ENCODE measurements at places on chromosomes 6 and 20.
A peak's percentile ranks its signal among the peaks of the same experiment; 100 is the strongest.

GRCh38 chr20:62908971-62909791, 17.1 kb downstream of the DIDO1 start:
- H3K4me1 ChIP-seq: no peaks in the 10 kb centered on the region
- no peak overlapping the region for H3K27ac ChIP-seq
- H3K36me3 ChIP-seq: peaks cover 98% of the 10 kb centered on the region
- DNase-seq: no peak

- no peak overlapping the region for H3K27ac ChIP-seq
- no peaks in the 10 kb centered on the region for H3K36me3 ChIP-seq
- H3K4me3 ChIP-seq: no peak overlapping the region
- H3K4me1 ChIP-seq: no peaks in the 10 kb centered on the region
Observed at GRCh38 chr6:55980627-55981211, 105.3 kb upstream of the BMP5 start.

GRCh38 chr6:38498805-38499445, 140.8 kb downstream of the BTBD9 start:
- no peak overlapping the region for H3K27ac ChIP-seq
- H3K4me1 ChIP-seq: peaks cover 4% of the 10 kb centered on the region
- no peaks in the 10 kb centered on the region for H3K27me3 ChIP-seq

DNA sequence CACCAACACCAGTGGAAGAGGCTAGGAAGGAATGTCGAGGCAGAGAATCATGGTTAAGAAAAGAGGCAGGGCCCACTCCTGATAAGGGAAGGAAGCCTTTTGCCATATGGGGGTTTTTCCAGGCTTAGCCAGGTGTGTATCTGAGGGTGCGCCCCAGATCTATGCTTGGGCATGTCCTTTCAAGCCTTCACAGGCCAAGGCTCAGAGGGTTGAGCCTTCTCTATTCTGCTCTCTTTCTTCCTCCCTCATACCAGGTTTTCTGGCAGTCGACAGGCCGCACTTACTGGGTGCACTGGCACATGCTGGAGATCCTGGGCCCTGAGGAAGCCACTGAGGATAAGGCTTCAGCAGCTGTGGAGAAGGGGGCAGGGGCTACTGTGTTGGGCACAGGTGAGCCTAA, 4.7 kb downstream of the CUL9 start:
- H3K36me3 ChIP-seq: peaks cover 49% of the 10 kb centered on the region
- no peaks in the 10 kb centered on the region for H3K27me3 ChIP-seq
- no peak overlapping the region for H3K27ac ChIP-seq
- peaks cover 35% of the 10 kb centered on the region for H3K4me1 ChIP-seq

DNA sequence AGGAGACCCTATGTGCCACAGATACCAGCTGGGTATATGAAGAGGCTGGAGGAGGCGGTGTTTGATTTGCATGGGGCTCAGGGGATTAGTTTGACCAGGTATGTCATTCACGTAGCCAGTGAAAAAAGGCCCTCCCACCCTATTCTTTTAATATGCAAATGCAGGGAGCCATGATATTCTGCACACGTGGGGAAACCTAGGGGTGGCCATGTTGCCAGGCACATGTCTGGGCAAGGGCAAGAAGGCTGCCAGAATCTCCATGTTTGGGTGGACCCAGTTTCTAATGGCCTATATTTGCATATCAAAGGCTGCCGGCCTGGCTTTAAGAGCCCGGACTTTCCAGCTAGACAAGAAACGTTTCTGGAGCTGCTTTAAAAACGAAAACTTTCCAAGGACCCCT, 60.4 kb downstream of the SOX4 start:
- no peak for DNase-seq
- H3K27ac ChIP-seq: no peak overlapping the region
- peaks cover 1% of the 10 kb centered on the region for H3K4me1 ChIP-seq
- no peaks in the 10 kb centered on the region for H3K27me3 ChIP-seq
- no peaks in the 10 kb centered on the region for H3K36me3 ChIP-seq

GRCh38 chr6:29631860-29632731, 887 bp downstream of the GABBR1 start:
- H3K36me3 ChIP-seq: no peaks in the 10 kb centered on the region
- DNase-seq: peak; percentile 72
- H3K4me1 ChIP-seq: peaks cover 50% of the 10 kb centered on the region
- H3K27me3 ChIP-seq: no peaks in the 10 kb centered on the region
- H3K27ac ChIP-seq: no peak overlapping the region
- peak overlapping the region; percentile 56 for H3K4me3 ChIP-seq

DNA sequence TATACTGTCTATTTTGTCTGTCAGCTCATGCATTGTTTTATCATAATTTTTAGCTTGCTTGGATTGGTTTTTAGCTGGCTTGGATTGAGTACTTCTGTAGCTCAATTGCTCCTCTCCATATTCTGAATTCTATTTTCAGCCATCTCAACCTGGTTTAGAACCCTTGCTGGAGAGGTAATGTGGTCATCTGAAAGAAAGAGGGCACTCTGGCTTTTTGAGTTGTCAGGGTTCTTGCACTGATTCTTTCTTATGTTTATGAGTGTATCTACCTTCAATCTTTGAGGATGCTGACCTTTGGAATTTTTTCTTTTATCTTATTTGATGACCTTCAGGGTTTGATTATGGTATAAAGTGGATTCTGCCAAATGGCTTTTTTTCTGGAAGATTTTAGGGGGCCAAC, 632.7 kb upstream of the ID4 start:
- no peak for DNase-seq
- H3K27me3 ChIP-seq: no peaks in the 10 kb centered on the region
- no peak overlapping the region for H3K27ac ChIP-seq
- no peaks in the 10 kb centered on the region for H3K36me3 ChIP-seq
- no peak overlapping the region for H3K4me3 ChIP-seq
- H3K4me1 ChIP-seq: no peaks in the 10 kb centered on the region

DNA sequence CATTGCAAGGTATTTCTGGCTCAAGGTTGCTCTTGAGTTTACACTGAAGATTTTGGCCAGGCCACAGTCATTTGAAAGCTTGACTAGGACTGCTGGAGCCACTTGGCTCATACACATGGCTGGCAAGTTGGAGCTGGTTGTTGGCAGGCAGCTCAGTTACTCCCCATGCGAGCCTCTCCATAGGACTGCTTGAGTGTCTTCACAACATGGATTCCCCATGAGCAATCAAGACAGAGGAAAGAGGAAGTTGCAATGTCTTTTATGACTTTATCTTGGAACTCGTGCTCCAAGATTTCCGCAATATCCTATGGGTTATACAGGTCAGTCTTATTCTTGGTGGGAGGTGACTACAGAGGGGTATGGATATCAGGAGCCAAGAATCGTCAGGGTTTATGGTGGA, 1.4 kb upstream of the MANBAL start:
- H3K4me3 ChIP-seq: no peak overlapping the region
- H3K27me3 ChIP-seq: no peaks in the 10 kb centered on the region
- peaks cover 25% of the 10 kb centered on the region for H3K4me1 ChIP-seq
- peaks cover 21% of the 10 kb centered on the region for H3K36me3 ChIP-seq
- no peak for DNase-seq

- no peak for DNase-seq
- H3K4me3 ChIP-seq: no peak overlapping the region
- no peak overlapping the region for H3K27ac ChIP-seq
- no peaks in the 10 kb centered on the region for H3K4me1 ChIP-seq
Observed at GRCh38 chr6:148287623-148288333, 54.9 kb upstream of the SASH1 start.

DNA sequence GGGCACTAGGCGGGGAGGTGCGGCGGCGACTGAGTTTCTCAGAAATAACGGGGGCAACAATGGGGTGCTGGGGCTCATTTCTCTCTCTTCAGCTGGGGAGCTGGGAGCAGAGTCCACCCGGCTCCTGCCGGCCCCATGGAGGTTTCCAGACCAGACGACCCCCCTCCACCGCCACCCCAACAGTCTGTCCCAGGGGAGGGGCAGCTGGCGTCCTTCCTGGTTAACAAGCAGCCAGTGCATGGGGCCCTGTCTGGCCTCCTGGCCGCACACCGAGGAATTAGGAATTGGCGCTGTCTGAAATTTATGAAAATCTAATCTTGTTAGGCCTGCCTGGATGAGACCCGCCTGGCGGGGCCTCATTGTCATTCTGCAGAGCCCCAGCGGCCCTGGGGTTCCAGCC, 42.4 kb downstream of the PMEPA1 start:
- H3K27me3 ChIP-seq: peaks cover 6% of the 10 kb centered on the region
- no peak overlapping the region for H3K4me3 ChIP-seq
- no peak for DNase-seq
- H3K27ac ChIP-seq: no peak overlapping the region

- no peak overlapping the region for H3K27ac ChIP-seq
- H3K4me1 ChIP-seq: no peaks in the 10 kb centered on the region
- H3K36me3 ChIP-seq: no peaks in the 10 kb centered on the region
- no peaks in the 10 kb centered on the region for H3K27me3 ChIP-seq
- H3K4me3 ChIP-seq: no peak overlapping the region
- no peak for DNase-seq
Observed at GRCh38 chr6:1630771-1631217, 21.1 kb downstream of the FOXC1 start.

- H3K4me3 ChIP-seq: no peak overlapping the region
- DNase-seq: no peak
- no peaks in the 10 kb centered on the region for H3K4me1 ChIP-seq
- no peaks in the 10 kb centered on the region for H3K27me3 ChIP-seq
- no peaks in the 10 kb centered on the region for H3K36me3 ChIP-seq
Observed at GRCh38 chr6:113011389-113011788, 664.3 kb downstream of the RFPL4B start.

- H3K4me1 ChIP-seq: no peaks in the 10 kb centered on the region
- no peaks in the 10 kb centered on the region for H3K27me3 ChIP-seq
- H3K36me3 ChIP-seq: peaks cover 91% of the 10 kb centered on the region
- H3K4me3 ChIP-seq: no peak overlapping the region
- no peak for DNase-seq
- H3K27ac ChIP-seq: no peak overlapping the region
Observed at GRCh38 chr6:15522856-15523529, 139.8 kb downstream of the DTNBP1 start.

All from DND-41 (cell line).